ENCODE measurements at places on chromosomes 3 and 15. TPM values are rescaled to one million over a fixed set of nuclear protein-coding genes. Genes with fewer than 3 reads are reported as not detected.

CCDC39 gene
- total RNA-seq: not detected

GOLGA8J gene
- total RNA-seq: not detected

CFAP161 gene
- 0.66 TPM for total RNA-seq

DNA sequence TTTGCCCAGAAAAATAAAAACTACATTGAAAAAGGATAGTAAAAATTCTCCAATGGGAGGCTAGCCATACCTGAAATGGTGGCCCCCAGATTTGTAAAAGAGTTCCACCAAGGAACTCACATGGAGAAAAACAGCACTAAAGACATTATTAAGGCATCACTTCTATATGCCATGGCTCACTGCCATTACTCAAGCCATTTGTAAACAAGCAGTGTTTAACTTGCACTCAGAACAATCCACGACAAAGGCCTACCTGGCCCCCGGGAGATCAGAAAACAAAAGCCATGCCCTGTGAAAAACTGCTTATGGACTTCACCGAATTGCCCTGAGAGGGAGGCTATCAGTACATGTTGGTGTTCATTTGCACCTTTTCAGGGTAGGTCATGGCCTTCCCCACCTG is 19.6 kb downstream of the CCR8 start:
- DNase-seq: no peak

DNA sequence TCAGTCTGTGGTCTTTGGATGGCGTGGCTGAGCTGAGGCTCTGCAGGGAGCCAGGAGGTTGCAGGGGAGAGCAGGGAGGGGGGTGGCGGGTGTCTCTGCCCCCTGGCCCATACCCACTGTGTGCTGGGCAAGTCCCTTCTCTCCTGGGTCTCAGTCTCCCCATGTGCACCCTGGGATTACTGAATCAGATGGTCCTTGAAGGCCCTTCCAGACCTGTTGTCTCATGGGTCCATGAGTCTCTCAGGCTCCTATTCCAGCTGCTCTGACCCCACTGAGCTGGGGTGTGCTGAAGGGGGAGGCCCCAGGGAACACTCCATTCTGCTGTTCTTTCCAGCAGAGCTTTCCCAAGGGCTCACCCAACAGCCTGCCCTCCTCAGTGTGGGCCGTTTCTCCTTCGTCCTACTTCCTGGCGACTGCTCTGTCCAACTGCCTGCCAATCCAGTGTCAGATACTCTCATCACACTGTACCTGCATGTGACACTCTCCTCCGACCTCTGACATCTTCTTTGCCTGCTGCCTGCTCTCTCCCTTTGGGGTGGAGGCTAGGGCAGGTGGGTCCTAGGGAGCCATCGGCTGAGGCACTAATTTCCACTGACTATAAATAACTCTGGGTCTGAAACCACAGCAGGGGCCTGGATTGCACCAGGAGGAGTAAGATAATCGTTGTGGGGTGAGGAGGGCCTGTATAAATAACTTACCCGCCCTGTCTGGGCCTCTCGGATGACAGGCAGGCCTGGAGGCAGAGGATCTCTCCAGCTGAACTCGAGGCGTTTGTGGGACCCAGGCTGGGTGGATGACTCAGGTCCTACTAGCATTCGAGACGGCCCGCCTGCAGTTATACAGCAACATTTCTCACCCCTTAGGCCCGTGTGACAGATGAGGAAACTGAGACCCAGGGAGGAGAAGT is 67.1 kb downstream of the ATP2B2 start:
- DNase-seq: no peak

- no peak for DNase-seq
Observed at GRCh38 chr3:14997941-14998340, 50.6 kb downstream of the NR2C2 start.

DNA sequence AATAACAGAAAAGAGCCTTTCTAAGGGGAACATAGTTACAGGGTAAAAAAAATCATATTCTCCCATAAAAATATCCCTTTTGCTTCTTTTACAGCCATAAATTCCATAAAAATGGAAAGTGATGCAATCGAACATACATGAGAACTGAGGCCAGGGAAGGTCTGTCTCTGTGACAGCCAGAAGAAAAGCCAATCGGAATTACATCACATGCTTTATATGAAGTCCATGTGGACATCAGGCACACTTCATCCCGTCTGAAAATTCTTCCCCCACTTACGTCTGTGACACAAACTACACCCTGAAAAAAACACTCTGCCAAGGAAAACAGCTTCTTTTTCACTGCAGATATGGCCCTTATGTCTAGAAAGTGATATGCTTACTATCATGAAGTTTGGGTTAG is 323.5 kb downstream of the ERC2 start:
- DNase-seq: no peak

GRCh38 chr3:153291059-153291685 is 129.1 kb downstream of the RAP2B start:
- DNase-seq: no peak
